ENCODE measurements at places on chromosomes 7 and 10.

DNA sequence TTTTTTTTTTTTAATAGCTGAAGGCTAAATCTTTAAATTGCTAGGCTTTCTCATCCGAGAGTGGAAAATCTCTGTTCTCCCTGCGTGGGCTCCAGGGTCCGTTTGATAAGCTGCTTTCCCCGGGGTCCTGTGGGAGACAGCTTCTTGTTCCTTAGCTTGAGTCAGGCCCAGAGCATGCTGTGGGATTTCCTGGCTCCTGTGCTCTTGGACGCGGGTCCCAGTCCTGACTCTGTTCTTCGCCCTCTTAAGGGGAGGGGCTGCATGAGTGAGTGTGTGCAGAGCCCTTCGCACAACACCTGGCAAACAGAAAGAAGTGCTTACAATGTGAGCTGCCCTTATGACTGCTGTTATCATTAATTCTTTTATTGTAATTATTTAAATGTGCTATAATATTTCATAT is 133.5 kb downstream of the TACC2 start:
- DNase-seq, result no peak

- DNase-seq, result no peak
These were observed 189.1 kb downstream of the DGKI start for GRCh38 chr7:137657476-137658189.

- no peak for DNase-seq
These were observed 49.9 kb downstream of the ANK3 start for GRCh38 chr10:60339757-60340156.

DNA sequence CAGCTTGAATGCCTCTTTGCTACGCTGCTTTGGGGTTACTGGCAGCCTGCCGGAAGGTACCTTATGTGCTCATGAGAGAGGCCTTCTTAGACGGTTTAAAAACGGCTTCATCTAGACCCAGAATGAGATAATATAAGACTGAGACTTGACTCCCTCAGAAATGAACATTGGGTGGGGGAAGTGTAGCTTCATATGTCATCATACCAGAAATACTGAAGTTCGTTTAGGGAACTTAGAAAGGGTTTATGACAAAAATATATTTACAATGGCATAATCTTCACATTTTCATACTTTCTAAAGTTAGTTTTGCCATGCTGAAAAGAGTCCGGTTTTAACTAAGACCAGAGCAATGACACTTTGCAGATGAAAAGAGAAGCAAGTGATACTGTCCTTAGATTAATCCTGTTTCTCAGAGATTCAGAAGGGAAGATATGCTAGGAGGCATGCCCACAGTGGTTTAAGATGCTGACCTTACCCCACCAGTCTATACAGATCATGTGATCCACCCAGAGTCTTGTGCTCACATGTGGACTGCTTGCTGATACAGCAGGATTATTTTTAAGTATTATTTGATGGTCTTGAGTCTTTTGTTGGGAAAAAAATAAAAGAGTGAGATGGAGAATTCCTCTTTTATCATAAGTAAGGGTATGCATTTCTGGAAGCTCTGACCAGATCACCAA is 40.8 kb upstream of the HGF start:
- DNase-seq, result no peak

GRCh38 chr7:50353201-50353600 is 48.7 kb downstream of the IKZF1 start:
- no peak for DNase-seq

DNA sequence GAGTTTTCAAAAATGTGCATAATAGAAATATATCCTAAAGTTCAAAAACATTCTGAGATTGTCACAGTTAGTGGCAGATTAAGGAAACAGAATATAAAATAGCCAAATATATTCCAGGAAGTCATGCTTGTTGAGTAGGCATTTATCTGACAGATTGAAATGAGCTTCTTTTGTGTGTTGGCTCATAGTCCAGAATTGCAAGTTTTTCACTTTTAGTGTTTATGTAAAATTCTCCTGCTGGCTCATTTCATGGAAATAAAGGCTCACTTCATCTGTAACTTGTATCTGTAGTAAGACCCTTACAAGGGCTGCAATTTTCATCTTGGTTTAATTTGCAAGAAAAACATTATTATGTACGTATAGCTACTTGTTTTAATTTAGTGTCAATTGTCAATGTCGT is 93.5 kb downstream of the MCU start:
- no peak for DNase-seq

GRCh38 chr7:51014811-51015210 is 232.1 kb upstream of the GRB10 start:
- no peak for DNase-seq

- DNase-seq, result peak; percentile 46
These were observed 84.1 kb downstream of the CTBP2 start for GRCh38 chr10:125076121-125076825.

DNA sequence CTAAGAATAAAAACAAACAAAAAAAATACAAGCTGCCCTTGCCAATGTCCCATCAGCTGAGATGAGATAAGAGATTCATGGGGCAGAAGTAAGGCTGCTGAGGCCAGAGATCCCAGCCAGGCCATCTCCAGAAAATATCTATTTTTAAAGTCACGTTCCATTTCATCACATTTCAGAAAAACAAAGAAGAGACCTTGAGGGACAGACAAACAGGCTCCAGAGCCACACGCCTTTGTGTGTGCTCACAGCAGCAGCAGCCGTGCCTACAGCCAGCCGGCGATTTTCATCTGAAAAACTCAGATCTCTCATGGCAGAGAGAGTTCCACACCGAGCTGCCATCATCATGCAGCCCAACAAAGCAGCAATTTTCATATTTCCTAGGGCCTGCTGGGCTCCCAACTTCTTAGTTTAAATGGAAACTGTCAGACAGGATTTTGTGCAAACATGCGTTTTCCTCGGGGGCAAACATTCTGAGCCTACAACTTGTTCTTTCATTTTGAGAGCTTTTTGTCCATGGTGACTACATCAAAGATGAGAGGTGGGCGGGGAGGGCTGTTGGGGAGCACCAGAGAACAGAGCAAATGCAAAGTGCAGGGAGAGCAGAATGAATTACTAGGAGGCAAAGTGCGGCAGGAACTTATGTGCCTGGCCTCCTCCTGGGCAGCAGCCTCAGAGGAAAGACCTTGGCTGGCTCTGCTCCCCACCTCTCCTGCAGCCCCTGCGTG is 38.8 kb downstream of the DLG5 start:
- no peak for DNase-seq

DNA sequence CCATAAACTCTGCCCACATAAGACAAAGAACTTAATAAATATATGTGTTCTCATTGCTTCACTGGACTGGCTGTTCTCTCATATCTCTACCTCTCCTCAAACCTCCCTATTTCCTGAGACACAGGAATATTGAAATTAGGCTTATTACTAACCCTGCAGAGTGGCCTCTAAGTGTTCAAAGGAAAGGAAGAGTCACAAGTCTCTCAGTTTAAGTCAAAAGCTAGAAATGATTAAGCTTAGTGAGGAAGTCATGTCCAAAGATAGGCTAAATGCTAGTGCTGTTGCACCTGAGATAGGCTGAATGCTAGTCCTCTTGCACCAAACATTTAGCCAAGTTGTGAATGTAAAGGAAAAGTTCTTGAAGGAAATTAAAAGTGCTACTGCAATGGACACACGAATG is 41.1 kb downstream of the GNAI1 start:
- DNase-seq, result no peak

- DNase-seq, result no peak
These were observed 325.9 kb upstream of the PODXL start for GRCh38 chr7:131882321-131882720.

DNA sequence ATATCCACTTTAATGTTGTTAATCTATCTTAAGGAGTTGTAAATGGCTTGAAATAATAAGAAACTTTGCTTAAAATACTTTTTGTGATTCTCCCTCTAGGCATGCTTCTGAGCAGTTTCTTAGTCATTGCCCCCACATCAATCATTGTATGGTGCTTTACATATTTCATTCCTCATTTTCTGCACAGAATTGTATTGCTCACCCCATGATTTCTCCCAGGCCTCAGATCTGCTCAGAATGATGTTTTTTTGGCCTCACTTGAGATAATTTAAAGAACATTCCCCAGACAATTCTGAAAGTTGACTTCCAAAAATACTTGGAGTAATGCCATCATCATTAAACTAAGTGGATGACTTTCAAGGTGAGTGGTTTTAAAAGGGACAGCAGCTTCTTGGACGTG is 82.1 kb upstream of the PRPS1L1 start:
- no peak for DNase-seq

Measured in spleen (tissue), 13 donors.